ENCODE measurements at places on chromosomes 1 and 21.
A peak's percentile ranks its signal among the peaks of the same experiment; 100 is the strongest.

- DNase-seq, result no peak
Measured at GRCh38 chr1:74474585-74474984, 37.8 kb downstream of the LRRC53 start.

GRCh38 chr1:192601567-192601966, 26.0 kb downstream of the RGS1 start:
- DNase-seq, result no peak

DNA sequence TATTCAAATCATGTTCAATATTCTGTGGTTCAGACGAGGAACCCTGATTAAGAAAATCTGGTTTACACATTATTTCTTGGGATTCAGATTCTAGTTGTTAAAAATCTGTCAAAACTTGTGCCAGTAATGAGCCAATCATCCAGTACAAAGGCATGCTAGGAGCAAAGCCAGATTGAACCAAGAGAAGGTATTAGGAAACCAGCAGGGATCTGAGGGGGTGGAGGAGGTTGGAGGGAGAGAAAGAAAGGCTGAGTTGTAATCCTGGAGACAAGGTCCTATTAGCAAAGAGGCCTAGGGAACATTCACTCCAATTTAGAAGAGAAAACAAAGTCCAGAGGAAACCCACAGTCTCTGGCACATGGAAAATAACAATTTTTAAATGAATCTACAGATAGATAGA, 352.9 kb downstream of the LTN1 start:
- DNase-seq, result no peak

- DNase-seq, result no peak
Measured at GRCh38 chr1:238107322-238107721, 216.6 kb upstream of the ZP4 start.

GRCh38 chr1:205780335-205780734, 5.1 kb upstream of the RAB29 start:
- DNase-seq, result no peak

- no peak for DNase-seq
Measured at GRCh38 chr1:201702936-201703335, 126.0 kb upstream of the IPO9 start.

DNA sequence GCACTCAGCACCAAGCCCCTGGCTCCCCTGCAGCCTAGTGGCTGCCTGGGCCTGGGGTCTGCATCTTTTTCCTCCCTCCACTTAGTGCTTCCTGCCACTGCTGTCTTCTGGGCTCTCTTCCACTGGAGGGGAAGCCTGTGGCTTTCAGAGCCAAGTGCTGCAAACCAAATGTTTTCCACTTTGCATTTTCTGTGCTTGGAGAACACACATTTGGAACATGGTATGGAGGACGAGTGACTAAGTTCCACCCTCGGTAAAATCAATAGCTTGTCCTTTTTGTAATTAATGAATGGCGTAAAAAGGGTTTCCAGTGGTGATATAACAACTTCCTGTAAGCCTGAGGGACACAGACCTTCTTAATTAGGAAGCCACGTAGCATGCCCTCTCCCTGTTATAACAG, 10.1 kb upstream of the GPR153 start:
- peak; percentile 61 for DNase-seq

DNA sequence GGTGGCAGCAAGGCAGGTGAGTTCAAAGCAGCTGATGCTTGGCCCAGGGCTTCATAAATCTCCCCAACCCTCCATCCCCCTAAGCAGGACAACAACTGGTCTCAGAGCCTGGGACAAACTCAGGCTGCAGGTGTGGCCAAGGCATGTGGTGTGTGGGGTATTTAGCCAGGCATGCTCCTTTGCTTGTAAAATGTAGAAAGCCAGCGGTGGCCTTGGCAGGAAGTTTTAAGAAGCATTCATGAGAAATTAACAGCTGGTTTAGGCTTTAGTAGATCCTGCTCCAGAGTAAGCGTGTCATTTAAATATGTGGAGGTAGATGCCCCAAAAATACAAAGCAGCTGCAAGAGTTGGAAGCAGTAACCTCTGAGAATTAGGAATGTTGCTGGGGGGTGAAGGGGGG, 44.8 kb downstream of the NTPCR start:
- DNase-seq, result no peak

- DNase-seq, result no peak
Measured at GRCh38 chr1:188314557-188315137, 1485.9 kb downstream of the PLA2G4A start.

GRCh38 chr1:98454666-98455065, 206.9 kb upstream of the SNX7 start:
- no peak for DNase-seq

GRCh38 chr1:36766481-36766880, 267.8 kb downstream of the GRIK3 start:
- DNase-seq, result no peak

- no peak for DNase-seq
Measured at GRCh38 chr1:244941121-244941520, 76.8 kb upstream of the HNRNPU start.

- no peak for DNase-seq
Measured at GRCh38 chr1:107829036-107829770, 135.8 kb downstream of the VAV3 start.

DNA sequence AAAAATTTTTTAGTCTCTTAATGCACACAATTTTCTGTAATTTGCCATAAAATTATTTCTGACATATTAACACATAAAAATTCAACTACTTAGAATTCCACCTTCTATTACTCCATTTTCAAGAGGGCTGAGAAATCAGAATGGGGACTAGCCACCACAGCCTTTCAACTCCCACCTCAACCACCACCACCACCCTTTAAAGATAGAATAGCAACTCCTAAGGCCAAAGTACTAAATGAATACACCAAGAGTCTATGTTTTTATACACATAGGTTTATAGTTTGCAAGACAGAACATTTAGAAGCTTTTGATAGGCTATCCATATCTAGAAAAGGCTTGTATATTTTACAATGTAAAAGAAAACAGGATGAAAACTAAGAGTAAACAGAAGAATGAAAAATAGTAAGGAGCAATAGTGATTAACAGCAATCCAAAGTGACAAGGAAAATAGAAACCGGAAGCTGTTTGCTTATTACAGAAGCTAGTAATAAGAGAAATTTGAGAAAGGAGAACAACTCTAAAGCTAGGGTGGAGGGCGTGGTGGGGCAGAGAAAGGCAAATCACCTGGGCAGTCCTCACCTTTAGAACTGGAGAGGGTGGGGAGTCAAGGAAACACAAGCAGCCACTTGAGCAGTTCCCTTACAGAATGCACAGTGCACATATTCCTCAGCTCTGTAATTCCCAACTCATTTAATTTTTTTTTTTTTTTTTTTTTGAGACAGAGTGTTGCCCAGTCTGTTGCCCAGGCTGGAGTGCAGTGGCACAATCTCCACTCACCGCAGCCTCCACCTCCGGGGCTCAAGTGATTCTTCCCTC, 27.7 kb downstream of the EPS15 start:
- DNase-seq, result no peak

Measured in forelimb muscle (tissue), 1 donor.